Substantia nigra (tissue), 51 donors: ENCODE measurements at places on chromosomes 3 and 15.
A peak's percentile ranks its signal among the peaks of the same experiment; 100 is the strongest.

GRCh38 chr3:143066033-143066432 lies 53.5 kb upstream of the CHST2 start:
- no peak for DNase-seq

DNA sequence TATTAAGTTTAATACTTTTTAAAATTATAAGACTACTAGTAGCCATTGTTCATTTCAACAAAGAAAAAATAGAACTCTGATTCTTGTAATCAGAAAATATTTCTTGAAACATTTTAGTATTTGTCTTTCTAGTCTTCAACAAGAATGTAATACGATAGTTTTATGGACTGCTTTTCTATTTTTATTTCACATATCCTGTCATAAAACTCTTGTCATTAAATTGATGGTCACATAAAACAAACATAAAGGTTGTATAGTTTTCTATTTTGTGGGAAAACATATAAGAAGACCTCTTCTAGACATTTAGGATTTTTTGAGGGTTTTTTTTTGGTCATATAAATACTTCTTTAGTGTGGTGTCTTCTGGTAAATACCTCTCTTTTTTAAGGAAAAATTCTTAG lies 62.4 kb downstream of the ATP2C1 start:
- DNase-seq: no peak

DNA sequence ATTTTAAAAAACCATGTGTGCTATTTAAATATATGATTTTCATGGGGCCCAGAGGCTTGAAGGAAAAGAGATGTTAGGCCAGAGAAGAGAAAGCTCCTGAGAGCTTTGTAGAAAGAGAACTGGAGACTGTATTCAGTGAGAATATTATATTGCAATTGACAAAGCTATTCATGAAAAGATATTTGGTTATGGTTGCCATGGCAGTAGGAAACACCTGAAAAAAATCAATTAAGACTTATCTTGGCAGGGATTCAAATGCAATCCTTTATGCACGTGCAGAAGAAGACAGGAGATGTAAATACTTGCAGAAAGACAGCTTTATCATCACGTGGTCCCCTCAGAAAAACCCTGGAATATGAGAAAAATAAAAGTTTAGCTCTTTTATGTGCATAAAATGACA lies 636.0 kb upstream of the TBL1XR1 start:
- DNase-seq: no peak

GRCh38 chr15:100311833-100312476 lies 29.8 kb downstream of the ADAMTS17 start:
- DNase-seq: no peak

- no peak for DNase-seq
Measured at GRCh38 chr3:129633751-129634481, 27.4 kb upstream of the PLXND1 start.

DNA sequence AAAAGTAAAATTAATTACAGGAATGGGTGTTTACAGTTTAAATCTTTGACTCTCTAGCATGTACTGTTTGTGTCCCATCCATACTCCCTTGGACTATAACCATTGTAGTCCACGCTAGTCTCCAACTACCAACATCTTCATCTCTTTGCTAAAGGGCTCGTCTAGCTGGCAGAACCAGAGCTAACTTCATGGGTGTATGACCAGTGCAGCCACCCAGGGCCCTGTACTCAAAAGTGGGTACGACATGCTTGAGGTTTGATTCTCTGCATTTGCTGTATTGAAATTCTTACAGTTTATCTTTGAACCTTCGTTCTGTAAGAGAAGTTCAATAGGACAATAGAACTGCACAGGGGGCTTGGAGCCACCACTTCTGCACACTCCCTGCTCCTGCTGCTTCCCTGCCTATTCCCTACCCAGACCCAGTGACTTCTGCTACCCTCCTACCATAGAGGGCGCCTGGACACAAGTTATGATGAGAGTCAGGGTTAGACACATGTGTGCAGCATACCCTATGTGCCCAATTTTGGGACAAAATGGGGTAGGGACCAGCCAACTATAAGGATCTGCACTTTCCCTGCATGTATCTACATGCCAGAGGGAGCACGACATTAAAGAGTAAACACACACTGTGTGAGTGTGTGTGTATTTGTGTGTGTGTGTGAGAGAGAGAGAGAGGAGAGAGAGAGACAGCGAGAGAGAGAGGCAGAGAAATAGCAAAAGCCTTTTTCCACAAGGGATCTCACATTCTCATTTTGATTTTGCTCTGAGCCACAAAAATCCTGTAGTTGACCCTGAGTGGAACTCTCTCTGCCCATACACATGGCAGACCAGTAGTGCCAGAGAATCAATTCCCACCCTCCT lies 59.0 kb upstream of the NECTIN3 start:
- DNase-seq: peak; percentile 0

- no peak for DNase-seq
Measured at GRCh38 chr3:52311576-52312119, 4.5 kb upstream of the DNAH1 start.

- DNase-seq: no peak
Measured at GRCh38 chr3:157836022-157836421, 270.2 kb downstream of the SHOX2 start.

GRCh38 chr15:64901914-64902313 lies 9.8 kb upstream of the ANKDD1A start:
- DNase-seq: no peak

- DNase-seq: no peak
Measured at GRCh38 chr3:100044369-100044768, 69.9 kb downstream of the FILIP1L start.

DNA sequence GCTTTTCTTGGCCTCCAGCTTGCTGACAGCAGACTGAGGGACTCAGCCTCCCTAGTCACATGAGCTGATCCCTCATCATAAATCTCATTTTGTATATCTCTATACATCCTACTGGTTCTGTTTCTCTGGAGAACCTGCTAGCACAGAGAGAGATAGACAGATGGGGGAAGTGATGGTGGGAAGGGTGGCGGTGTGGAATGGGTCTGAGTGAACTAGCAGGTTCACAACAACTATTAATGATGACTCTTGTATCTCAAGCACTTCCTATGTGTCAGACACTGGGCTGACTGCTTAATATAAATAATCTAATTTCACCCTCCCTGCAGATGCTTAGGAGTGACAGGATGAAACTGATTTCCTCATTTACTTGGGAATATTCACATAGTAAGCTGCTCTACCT lies 106.9 kb upstream of the TLE3 start:
- DNase-seq: no peak

DNA sequence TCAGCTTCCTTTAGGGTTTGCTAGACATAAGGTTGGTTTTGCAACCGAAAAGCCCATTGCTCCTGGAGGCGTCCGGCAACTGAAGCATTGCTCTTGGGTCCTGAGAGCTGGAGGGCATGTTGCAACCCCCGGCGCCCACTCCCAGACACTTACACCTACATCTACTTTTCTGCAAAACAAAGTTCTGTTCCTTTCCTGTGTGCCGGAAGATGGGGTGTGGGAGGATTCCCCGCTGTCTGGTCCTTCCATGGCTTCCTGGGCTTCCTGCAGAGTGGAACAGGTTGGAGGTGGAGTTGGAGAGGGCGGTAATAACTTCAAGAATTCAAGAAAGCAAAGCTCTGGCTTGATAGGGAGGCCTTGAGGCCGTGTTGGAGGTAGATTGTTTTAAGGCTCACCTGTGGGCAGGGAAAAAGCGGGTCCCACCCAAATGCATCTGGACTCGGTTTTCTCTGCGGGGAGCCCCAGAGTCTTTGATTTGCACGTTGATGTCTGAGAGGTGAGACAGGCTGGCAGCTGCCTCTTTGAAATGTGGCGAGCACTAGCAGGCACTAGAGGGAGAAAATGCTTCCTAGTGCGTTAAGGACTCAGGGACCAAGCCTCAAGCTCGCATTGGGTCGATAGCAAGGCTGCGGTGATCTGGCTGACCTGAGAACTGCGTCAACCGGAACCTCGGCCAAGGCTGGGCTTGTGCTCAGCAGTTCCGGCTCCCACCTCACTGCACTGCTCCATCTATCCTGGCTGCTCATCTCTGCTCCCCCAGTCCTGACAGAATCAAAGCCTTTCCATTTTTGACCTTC lies 39.5 kb downstream of the NR2F2 start:
- no peak for DNase-seq

DNA sequence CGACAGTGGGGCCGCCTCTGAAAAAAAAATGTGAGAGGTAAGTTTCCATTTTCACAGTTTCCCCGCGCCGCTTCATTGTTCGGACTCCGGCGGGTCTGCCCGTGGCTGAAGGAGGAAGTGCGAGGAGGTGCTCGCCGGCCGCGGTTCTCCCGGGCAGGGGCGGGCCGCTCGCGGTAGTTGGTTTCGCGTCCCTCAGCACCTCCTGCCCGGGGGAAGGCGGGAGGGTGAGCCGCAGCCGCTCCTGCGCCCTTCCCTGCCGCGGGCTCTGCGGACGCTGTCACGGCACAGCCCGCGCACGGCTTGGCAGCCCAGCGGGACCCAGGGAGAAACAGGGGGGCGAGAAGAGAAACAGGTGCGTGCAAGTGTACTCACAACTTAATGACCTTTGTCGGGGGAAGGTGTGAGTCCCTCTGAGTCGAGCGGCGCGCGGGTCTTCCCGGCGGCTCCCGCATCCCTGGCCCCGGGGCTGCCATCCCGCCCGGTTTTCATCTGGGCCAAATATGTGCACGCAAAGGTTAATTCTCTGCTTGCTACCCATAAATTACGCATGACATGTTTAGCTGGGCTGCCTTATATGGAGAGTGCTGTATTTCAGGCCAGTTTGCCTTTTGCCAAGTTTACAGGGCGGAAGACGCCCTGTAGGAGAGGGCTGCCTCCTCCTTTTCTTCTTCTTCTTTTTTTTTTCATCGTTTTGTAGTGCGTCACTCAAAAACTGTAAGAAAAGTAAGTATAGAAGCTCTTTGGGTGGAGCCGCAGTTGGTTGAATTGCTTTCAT lies 514 bp downstream of the MBNL1 start:
- DNase-seq: peak; percentile 60

- no peak for DNase-seq
Measured at GRCh38 chr3:44992555-44993470, 16.8 kb downstream of the EXOSC7 start.

GRCh38 chr15:31439328-31439727 lies 112.7 kb downstream of the KLF13 start:
- DNase-seq: no peak

GRCh38 chr3:167203062-167203461 lies 177.0 kb downstream of the ZBBX start:
- DNase-seq: no peak

DNA sequence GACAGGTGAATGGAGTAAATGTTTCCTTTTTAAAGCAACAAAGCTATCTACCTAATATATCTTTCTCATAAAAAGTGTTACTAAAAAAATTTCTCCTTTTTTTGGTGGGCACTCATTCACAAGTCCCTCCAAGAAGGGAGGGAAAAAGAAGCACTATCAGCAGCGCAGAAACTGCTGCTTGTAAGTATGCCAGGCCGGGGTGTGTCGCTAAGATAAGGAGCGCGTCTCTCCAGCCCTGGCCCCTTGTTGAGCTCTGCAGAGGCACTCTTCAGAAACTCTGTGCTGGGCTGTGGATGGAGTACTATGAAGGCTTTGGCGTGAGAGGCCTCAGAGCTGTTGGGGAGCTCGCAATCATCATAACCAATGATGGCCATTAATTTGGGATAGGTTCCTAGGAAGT lies 49.1 kb downstream of the ZDHHC3 start:
- no peak for DNase-seq

- no peak for DNase-seq
Measured at GRCh38 chr3:54506603-54507002, 384.3 kb downstream of the CACNA2D3 start.

DNA sequence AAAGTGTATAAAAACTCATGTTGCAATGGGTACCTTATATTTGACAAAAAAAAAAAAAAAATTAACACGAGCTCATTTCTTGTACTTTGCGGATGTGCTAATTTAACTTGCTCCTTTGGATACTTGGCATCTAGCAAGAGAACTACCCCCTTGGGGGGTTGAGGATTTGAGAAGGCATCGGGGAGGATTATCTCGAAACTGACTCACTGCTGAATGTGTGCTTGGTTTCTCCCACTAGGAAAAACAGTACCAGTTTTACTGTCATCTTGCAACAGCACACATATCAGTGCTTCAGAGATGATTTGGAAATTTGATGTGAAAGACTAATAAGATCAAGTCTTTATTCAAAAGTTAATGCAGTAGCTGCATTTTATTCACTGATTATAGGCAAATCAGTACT lies 891 bp downstream of the EXOG start:
- DNase-seq: no peak

- DNase-seq: no peak
Measured at GRCh38 chr3:72397586-72397985, 450.7 kb downstream of the SHQ1 start.

DNA sequence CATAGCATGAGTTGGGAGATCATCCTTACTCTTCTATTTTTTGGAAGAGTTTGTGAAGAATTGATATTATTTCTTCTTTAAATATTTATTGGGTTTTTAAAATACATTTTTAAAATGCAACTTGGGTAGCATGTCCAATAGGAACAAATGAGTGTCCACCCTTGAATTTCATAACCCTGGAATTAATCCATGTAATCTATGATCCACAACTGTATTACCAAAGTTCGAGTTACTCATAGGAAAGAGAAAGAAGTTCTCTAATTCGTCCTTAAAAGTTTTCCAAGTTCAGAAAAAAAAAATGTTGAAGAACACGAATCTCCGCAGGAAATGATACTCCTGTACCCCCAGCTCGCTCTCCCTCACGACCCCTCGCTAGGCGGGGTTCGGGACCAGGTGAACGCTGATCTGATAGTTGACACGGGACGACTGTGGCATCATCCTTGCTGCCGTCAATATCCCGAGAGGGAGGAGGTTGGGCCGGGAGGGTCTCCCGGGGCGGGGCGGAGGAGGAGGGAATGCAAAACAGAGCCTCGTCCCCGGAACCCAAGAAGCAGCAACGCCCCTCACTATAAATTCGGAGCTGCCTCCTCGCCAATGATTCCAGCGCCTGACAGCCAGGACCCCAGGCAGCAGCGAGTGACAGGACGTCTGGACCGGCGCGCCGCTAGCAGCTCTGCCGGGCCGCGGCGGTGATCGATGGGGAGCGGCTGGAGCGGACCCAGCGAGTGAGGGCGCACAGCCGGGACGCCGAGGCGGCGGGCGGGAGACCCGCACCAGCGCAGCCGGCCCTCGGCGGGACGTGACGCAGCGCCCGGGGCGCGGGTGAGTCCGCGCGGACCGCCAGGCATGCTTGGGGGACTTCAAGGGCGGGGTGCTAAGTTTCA lies at the start of gene AGTR1:
Gene AGTR1 (plus strand): TSS at position 598 of the 884 bp plus-strand sequence. CDS start 43,133 bp downstream, outside the sequence.
- DNase-seq: no peak

GRCh38 chr3:38526792-38527191 lies 30.7 kb downstream of the EXOG start:
- DNase-seq: no peak

- no peak for DNase-seq
Measured at GRCh38 chr15:80052597-80053304, 6.7 kb upstream of the ZFAND6 start.

GRCh38 chr15:69852482-69852881 lies 245.2 kb downstream of the TLE3 start:
- no peak for DNase-seq

DNA sequence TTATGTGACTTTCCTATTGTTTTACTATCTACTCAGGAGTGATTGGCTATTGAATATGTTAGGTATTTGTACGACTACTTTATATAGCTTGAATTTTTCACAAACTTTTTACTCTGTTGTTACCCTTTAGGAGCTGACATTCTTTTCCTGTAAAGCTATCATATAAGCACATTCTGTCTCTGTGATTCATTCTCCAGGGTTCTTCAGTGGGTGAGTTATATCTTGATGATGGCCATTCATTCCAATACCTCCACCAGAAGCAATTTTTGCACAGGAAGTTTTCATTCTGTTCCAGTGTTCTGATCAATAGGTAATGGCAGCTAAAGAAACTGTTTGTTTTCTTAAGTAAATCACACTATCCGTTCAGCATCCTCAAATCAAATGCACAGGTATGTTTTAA lies 10.1 kb upstream of the CAPN3 start:
- no peak for DNase-seq
